Activated naive CD8-positive, alpha-beta T cell treated with anti-CD3 and anti-CD28 coated beads for 36 hours (primary cell): ENCODE measurements at places on chromosomes 3 and 15. TPM values are rescaled to one million over a fixed set of nuclear protein-coding genes. Genes with fewer than 3 reads are reported as not detected.

- no peaks in the 10 kb centered on the region for H3K27me3 ChIP-seq
- DNase-seq, result no peak
- H3K27ac ChIP-seq, result no peak overlapping the region
- no peak overlapping the region for H3K4me3 ChIP-seq
- H3K36me3 ChIP-seq, result peaks cover 90% of the 10 kb centered on the region
These were observed 119.2 kb downstream of the LRIG1 start for GRCh38 chr3:66381626-66382025.

- H3K36me3 ChIP-seq, result peaks cover 6% of the 10 kb centered on the region
- no peak overlapping the region for H3K27ac ChIP-seq
- no peak overlapping the region for H3K4me3 ChIP-seq
These were observed 53.4 kb downstream of the LSM3 start for GRCh38 chr3:14231998-14232501.

GRCh38 chr3:134473868-134474546, 11.8 kb downstream of the ANAPC13 start:
- no peak overlapping the region for H3K27ac ChIP-seq
- H3K4me3 ChIP-seq, result no peak overlapping the region
- H3K27me3 ChIP-seq, result no peaks in the 10 kb centered on the region
- H3K4me1 ChIP-seq, result peaks cover 1% of the 10 kb centered on the region
- peaks cover 3% of the 10 kb centered on the region for H3K36me3 ChIP-seq

- H3K4me3 ChIP-seq, result no peak overlapping the region
- DNase-seq, result no peak
- H3K27me3 ChIP-seq, result no peaks in the 10 kb centered on the region
- H3K36me3 ChIP-seq, result peaks cover 19% of the 10 kb centered on the region
These were observed 7.3 kb downstream of the ADAM10 start for GRCh38 chr15:58742022-58742813.

GRCh38 chr3:18556001-18556408, 130.9 kb upstream of the SATB1 start:
- no peaks in the 10 kb centered on the region for H3K27me3 ChIP-seq
- peaks cover 6% of the 10 kb centered on the region for H3K36me3 ChIP-seq
- H3K27ac ChIP-seq, result peak overlapping the region; percentile 96
- no peak overlapping the region for H3K4me3 ChIP-seq

DNA sequence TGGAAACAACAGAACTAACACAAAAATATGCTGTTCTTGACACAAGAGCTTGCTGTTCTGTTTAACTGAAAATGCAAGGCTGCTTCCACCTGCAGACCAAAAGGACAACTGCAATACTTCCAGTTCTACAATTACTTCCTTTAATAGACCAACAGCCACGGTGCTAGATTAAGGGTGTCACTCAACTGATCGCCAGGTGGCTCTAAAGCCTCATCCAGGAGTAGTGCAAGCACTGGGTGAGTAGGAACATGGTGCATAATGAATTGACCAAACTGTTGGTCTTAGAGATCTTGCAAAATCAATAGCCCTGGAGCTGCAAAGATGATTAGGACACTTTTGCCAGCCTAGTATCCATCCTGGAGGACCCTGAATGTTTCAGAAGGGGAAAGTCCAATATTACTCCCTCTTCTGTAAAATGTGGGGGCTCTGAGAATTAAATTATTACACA, 3.6 kb upstream of the CLDN16 start:
- DNase-seq, result peak; percentile 8
- H3K36me3 ChIP-seq, result no peaks in the 10 kb centered on the region
- no peak overlapping the region for H3K27ac ChIP-seq
- peaks cover 5% of the 10 kb centered on the region for H3K27me3 ChIP-seq

DNA sequence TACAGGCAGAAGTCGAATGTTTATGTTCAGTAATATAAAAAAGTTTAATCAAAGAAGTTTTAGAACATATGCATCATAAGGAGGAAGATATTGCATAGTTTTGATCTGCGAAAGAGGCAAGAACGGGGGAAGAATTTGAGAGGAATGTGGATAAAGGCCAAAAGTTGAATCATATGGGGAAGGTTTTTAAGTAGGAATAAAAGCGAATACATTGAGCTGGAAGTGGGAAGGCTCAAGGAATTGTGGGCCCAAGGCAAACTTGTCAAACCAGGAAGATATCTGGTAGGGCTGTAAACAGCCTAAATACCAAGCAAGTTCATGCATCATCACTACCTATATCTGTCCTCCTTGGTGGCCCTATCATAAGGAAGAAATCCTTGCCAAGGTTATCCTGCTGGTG, 186.9 kb downstream of the MAGI1 start:
- H3K4me1 ChIP-seq, result no peaks in the 10 kb centered on the region
- H3K36me3 ChIP-seq, result no peaks in the 10 kb centered on the region
- peaks cover 6% of the 10 kb centered on the region for H3K27me3 ChIP-seq
- H3K4me3 ChIP-seq, result no peak overlapping the region

DNA sequence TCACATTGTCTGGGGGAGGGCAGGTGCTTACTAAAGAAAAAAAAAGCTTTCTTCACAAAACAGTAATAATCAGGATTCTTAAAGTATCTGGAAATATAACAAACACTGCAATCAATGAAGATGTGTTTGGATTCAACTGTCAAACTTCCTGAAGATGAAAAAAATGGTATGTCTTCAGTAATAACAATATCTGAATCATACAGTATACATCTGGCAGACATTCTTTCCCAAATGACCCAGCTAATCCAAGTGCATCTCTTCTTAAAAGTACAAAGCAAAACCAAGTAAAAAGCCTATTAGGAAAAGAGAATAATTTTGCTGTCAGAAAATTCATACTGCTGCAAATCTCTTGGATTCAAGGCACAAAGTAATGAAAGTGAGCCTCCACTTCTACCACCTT, 145.0 kb upstream of the MCTP2 start:
- H3K27ac ChIP-seq, result no peak overlapping the region
- H3K4me1 ChIP-seq, result no peaks in the 10 kb centered on the region
- H3K4me3 ChIP-seq, result no peak overlapping the region
- H3K27me3 ChIP-seq, result peaks cover 12% of the 10 kb centered on the region
- no peaks in the 10 kb centered on the region for H3K36me3 ChIP-seq

- peaks cover 46% of the 10 kb centered on the region for H3K4me1 ChIP-seq
- no peak overlapping the region for H3K4me3 ChIP-seq
- H3K27ac ChIP-seq, result no peak overlapping the region
- H3K36me3 ChIP-seq, result no peaks in the 10 kb centered on the region
- H3K27me3 ChIP-seq, result no peaks in the 10 kb centered on the region
These were observed 141.5 kb downstream of the GADL1 start for GRCh38 chr3:30752970-30753369.

DNA sequence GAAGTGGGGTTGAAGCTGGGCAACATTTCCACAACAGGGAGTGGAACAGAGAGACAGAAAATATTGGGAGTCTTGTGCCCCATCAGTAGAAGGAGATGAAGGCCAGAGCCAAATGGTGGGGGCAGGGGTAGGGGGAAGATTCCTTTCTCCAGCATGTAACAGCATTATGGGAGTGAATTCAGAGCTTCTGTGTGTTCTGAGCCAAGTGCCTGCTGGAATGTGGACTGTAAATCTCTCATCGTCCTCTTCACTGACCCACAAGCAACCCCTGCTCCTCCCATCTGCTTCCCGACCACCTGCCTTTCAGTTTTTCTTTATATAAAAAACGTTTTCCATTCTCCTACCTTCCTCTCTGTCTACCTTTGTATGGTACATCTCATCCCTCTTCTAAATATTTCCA, 344.2 kb upstream of the TPRG1 start:
- DNase-seq, result no peak
- no peak overlapping the region for H3K4me3 ChIP-seq
- peaks cover 3% of the 10 kb centered on the region for H3K4me1 ChIP-seq
- no peaks in the 10 kb centered on the region for H3K36me3 ChIP-seq

GRCh38 chr3:194572143-194572789, 61.0 kb downstream of the TMEM44 start:
- no peak for DNase-seq
- H3K36me3 ChIP-seq, result no peaks in the 10 kb centered on the region
- H3K27me3 ChIP-seq, result peaks cover 26% of the 10 kb centered on the region
- H3K27ac ChIP-seq, result no peak overlapping the region

- no peaks in the 10 kb centered on the region for H3K4me1 ChIP-seq
- no peaks in the 10 kb centered on the region for H3K36me3 ChIP-seq
- H3K27ac ChIP-seq, result no peak overlapping the region
- peaks cover 41% of the 10 kb centered on the region for H3K27me3 ChIP-seq
- H3K4me3 ChIP-seq, result no peak overlapping the region
These were observed 629.0 kb upstream of the TGFBR2 start for GRCh38 chr3:29977360-29977759.

DNA sequence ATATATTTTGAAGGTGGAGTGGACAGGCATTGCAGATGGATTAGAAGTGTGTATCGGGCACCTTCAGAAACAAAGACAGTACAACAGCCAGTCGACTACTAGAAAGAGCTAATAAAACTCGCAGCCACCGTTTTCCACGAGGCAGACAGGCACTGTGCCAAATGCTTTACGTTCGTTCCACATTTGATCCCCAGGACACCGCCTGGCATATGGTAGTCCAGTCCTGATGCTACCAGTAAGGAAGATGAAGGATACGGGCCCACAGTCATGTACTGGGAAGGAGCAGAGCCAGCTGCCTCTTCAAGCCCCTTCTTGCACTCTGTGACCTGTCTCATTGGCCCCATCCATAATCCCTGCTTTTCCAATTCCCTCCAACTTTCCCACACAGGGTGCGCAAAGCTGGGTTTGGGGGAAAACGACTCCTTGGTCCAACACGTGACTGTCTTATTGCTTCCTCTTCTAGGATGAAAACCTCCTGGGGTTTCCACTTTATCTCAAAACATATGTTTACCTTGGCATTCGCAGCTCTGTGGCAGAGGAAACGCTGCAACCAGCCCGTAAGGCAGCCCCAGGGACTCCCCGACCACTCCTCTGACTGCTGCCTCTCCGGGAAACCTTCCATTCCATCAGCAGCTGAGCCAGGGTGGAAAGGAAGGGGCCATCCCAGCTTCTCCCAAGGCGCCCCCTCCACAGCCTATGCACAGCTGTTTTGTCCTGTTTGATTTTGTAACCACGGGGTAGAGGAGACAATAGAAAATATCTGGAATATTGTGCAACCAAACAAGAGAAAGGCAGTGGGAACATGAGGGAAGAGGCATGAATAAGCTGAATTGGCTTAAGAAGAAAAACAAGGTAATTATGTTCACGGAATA, 107.4 kb downstream of the ADAMTS17 start:
- H3K36me3 ChIP-seq, result no peaks in the 10 kb centered on the region
- no peak overlapping the region for H3K27ac ChIP-seq
- H3K4me1 ChIP-seq, result peaks cover 23% of the 10 kb centered on the region
- H3K4me3 ChIP-seq, result no peak overlapping the region

GRCh38 chr15:88636654-88637053, 2.2 kb upstream of the ISG20 start:
- peaks cover 3% of the 10 kb centered on the region for H3K27me3 ChIP-seq
- peak overlapping the region; percentile 96 for H3K27ac ChIP-seq
- peaks cover 56% of the 10 kb centered on the region for H3K36me3 ChIP-seq
- H3K4me1 ChIP-seq, result peaks cover 81% of the 10 kb centered on the region
- peak overlapping the region; percentile 77 for H3K4me3 ChIP-seq

DNA sequence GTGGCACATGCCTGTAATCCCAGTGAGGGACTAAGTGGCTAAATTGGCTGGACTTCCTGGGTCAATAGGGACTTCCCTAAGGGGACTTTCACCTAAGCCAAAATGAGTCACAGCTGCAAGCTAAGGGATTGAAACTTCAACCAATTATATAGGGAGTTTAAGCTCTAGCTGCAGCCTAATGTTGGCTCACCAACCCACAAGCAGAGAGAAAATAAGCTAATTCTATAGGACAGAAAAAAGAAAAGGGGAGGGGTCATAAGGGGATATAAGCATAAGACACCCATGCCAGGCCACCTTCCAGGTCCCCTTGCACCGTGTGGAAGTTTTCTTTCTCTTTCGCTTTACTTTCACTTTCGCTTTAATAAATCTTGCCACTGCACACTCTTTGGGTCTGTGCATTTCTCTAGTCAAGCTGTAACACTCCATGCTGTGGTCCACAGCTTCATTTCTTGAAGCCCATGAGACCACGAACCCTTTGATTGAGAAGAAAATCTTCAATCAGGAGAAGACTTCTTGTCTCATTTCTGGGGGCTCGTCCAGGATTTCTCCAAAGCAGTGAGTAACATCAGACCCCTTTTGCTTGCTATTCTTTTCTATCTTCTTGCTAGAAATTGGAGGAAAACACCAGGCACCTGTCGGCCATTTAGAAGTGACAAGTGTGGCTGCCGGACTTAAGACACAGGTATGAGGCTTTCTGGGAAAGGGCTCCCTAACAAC, 192.3 kb downstream of the IGSF11 start:
- H3K27me3 ChIP-seq, result peaks cover 3% of the 10 kb centered on the region
- no peaks in the 10 kb centered on the region for H3K4me1 ChIP-seq
- DNase-seq, result no peak
- H3K4me3 ChIP-seq, result no peak overlapping the region

- no peak overlapping the region for H3K4me3 ChIP-seq
- DNase-seq, result no peak
- no peaks in the 10 kb centered on the region for H3K36me3 ChIP-seq
- H3K27me3 ChIP-seq, result no peaks in the 10 kb centered on the region
- H3K4me1 ChIP-seq, result no peaks in the 10 kb centered on the region
These were observed 185.7 kb downstream of the MECOM start for GRCh38 chr3:169477790-169478189.

DNA sequence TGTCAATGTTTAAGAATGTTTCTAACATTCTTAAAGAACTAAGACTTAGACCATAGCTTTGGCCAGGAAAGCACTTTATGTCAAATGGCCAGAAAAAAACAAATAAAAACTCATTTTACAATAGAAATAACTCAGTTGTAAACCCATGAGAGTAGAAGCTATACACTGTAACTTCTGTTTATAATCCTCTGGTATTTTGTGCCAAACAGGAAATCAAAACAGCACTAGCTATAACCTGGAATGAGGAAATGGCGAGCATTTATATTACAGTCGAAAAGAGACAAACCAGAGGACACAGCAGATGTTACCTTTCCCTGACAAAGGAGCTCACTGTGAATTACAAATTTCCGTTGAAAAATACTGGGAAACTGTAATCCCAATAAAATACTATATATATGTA, 10.3 kb downstream of the GK5 start:
- peaks cover 15% of the 10 kb centered on the region for H3K36me3 ChIP-seq
- DNase-seq, result no peak
- no peak overlapping the region for H3K27ac ChIP-seq
- no peaks in the 10 kb centered on the region for H3K27me3 ChIP-seq

GRCh38 chr15:64772964-64773363, 2.4 kb downstream of the RBPMS2 start:
- H3K27ac ChIP-seq, result no peak overlapping the region
- H3K27me3 ChIP-seq, result peaks cover 55% of the 10 kb centered on the region
- no peak overlapping the region for H3K4me3 ChIP-seq
- H3K4me1 ChIP-seq, result peaks cover 2% of the 10 kb centered on the region

GRCh38 chr3:53776494-53777101, 69.6 kb downstream of the CHDH start:
- H3K4me1 ChIP-seq, result no peaks in the 10 kb centered on the region
- no peak overlapping the region for H3K27ac ChIP-seq
- H3K36me3 ChIP-seq, result no peaks in the 10 kb centered on the region
- H3K27me3 ChIP-seq, result no peaks in the 10 kb centered on the region
- H3K4me3 ChIP-seq, result no peak overlapping the region

The STRA6 gene
- 0.25 TPM for total RNA-seq

The GLDN gene
- not detected for total RNA-seq

The CPA3 gene
- total RNA-seq, result not detected

The CPNE9 gene
- total RNA-seq, result not detected

The DNAJA4 gene
- total RNA-seq, result 36.8 TPM

The MESP2 gene
- not detected for total RNA-seq

The DHX36 gene
- total RNA-seq, result 79.1 TPM

The PAQR9 gene
- not detected for total RNA-seq

The PAQR5 gene
- 0.23 TPM for total RNA-seq

The PARP9 gene
- total RNA-seq, result 39.0 TPM

The KBTBD8 gene
- total RNA-seq, result 30.6 TPM

The SEMA5B gene
- total RNA-seq, result not detected

The SLC22A14 gene
- not detected for total RNA-seq

The MRPS25 gene
- 86.4 TPM for total RNA-seq

The SERINC4 gene
- 0.08 TPM for total RNA-seq

The ARL6 gene
- total RNA-seq, result 6.9 TPM

The IGF2BP2 gene
- 0.41 TPM for total RNA-seq

The ERICH6 gene
- total RNA-seq, result not detected

The CKMT1A gene
- total RNA-seq, result not detected

The FANCD2 gene
- total RNA-seq, result 80.9 TPM
